Urinary bladder (tissue), 4 donors: ENCODE measurements at places on chromosomes 6 and 20. TPM values are rescaled to one million over a fixed set of nuclear protein-coding genes. Genes with fewer than 3 reads are reported as not detected.

Gene GLP1R
- 0.58 TPM for total RNA-seq

Gene DEFB124
- total RNA-seq = not detected

Gene CLPSL1
- total RNA-seq = not detected

Gene EDN1
- total RNA-seq = 13.5 TPM

Gene FAM184A
- 12.1 TPM for total RNA-seq

DNA sequence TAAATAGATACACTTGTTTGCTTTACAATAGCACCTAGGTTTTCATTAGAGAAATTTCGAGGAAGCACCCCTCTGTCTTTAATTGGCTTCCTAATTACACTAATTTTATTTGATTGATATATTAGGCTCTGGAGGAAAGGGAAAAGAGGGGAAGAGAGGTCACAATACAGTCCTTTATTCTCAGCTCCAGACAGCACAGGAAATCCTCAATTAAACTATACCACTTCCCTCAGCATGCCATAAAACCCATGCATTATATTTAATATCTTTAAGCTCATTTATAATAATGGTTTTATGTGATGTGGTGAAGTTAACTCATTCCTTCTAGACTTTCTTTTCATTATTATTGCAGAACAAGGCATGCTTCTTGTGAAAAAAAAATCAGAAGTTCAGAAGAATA, 17.7 kb upstream of the PDE7B start:
- DNase-seq = no peak

DNA sequence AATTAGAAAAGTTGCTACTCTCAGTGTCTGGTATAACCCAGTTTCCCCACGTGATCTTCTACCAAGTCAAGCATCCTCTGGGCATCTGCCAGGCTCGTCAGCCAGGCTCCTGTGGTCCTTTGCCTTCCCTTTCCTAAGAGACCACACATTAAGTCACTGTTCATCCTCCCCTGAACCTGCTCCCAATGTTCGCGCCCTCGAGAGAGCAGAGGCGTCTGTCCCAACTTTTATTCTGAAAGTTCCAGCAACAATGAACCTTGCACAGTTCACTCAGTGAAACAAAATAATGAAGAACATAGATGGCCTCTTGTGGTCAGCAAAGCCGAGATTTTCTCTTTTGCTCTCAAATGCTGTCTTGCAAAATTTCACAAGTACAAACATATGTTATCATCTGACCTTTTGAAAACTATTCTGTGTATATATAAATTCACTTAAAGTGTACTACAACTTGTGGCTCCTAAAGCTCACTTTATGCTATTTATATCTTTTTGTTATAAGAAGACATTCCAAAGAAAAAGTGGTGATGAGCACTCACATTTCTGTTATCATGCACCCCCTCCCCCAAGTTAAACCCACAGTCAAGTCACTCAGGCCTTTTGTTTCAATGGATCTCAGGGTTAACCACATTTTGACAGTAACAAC, 39.2 kb upstream of the NHSL1 start:
- no peak for DNase-seq

GRCh38 chr6:56808871-56809359, 146.0 kb upstream of the BEND6 start:
- DNase-seq = no peak

DNA sequence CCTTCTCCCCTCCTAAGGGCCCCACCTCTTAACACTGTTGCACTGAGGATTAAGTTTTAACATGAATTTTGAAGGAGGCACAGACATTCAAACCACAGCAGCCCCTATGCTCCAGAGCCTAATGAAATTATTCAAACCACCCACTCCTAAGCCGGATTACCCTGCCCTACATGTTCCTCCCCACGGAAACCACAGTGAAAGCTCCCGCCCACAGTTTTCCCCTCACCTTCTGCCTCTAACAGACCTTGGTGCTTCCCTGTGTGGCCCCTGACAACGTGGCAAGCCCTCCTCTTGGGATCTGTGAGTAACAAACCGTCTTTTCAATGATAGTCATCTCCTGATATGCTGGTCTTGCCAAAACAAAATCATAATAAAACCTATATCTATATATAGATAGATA, 74.8 kb downstream of the RIN2 start:
- no peak for DNase-seq

GRCh38 chr6:168413018-168413720, 27.8 kb upstream of the SMOC2 start:
- no peak for DNase-seq

- DNase-seq = no peak
Observed at GRCh38 chr6:53906103-53906502, 111.3 kb downstream of the LRRC1 start.

DNA sequence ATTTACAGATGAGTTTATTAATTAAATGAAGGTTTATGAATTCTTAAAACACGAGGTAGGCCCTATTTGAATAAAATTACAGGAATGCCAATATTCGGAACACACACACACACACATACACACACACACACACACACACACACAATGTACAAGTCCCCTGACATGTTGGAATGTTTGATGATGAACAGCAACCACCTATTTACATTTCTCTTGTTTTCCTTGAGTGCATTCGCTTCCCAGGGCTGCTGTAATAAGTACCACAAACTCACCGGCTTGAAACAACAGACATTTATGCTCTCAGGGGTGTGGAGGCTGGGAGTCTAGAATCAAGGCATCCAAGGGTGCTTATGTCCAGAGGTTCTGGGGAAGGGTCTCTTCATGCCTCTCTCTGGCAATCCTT, 90.3 kb downstream of the SLC22A3 start:
- DNase-seq = no peak

DNA sequence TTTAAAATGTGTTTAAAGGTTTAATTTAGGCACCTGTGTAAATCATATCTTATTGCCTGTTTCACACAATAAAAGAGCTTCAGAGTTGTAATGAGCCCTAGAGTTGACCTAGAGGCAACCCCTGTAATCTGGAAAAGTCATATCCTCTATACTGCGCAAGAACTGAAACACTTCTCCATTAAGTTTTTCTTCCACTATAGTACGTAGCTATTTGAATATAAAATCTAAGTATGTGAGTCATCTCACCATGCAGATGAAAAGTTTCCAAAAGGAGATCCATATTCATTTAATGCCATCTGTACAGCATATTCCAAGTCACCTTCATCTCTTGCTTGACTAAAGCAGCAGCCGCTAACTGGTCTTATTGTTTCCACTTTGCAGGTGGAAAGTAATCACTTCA, 26.0 kb upstream of the TAAR1 start:
- DNase-seq = no peak

- no peak for DNase-seq
Observed at GRCh38 chr6:1039191-1039590, 272.7 kb upstream of the FOXQ1 start.

DNA sequence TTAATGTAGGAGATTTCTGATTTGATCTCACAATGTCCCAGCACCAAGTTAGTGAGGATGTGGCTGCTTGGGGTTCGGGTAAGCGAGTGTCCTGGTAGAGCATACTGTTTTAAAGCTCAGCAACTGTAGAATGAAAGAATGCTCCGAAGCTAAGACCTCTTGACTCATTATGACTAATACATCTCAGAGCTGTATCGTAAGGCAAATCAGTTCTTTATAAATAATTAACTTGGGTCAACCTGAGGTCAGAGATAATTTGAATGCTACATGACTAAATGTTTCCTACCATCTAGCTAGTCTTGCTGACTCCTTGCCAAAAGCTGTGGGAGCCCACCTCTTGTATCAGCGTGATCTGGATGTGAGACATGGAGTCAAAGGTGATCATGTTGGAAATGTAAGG, 128.8 kb upstream of the PDE7B start:
- DNase-seq = peak; percentile 35

DNA sequence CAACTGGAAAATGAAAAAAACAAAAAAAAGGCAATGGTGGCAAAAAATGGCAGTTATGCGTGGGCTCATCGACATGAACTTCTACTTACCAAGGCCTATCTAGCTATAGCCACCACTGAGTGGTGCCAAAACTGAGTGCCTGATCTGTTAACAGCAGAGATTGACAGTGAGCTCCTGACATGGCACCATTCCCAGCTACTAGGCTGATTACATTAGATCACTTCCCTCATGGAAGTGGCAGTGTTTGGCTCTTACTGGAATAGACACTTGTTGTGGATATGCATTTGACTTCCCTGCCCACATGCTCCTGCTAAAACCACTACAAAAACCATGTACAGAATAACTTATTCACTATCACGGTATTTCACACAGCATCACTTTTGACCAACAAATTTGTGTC, 216.1 kb upstream of the SGK1 start:
- no peak for DNase-seq

GRCh38 chr6:155219858-155220301, 43.9 kb upstream of the CLDN20 start:
- DNase-seq = no peak

DNA sequence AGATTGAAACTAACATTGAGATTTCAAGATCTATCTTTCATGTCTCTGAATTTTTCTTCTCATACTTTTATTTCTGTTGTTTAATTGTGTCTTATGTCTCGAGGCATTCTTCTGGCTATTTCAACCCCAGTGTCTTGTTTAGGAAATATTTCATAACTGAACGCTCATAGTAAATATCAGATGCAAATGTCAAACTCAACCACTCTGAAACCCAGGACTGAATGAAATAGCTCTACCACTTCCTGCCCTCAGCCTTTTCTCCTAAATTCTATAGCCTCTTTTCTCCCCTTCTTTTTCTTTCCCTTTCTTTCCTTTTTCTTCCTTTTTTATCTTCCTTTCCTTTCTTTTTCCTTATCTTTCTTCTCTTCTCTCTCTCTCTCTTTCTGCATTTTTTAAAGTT, 7.7 kb downstream of the ISM1 start:
- DNase-seq = no peak

- no peak for DNase-seq
Observed at GRCh38 chr6:167129562-167129961, 6.7 kb downstream of the CCR6 start.
